ENCODE measurements at places on chromosomes 1 and 21. TPM values are rescaled to one million over a fixed set of nuclear protein-coding genes. Genes with fewer than 3 reads are reported as not detected.

BNIPL gene
- under 0.01 TPM for total RNA-seq

OR2L13 gene
- total RNA-seq, result not detected

MFAP2 gene
- total RNA-seq, result 70.2 TPM

CCDC27 gene
- not detected for total RNA-seq

HAO2 gene
- total RNA-seq, result not detected

PCNX2 gene
- total RNA-seq, result 38.4 TPM

RCSD1 gene
- total RNA-seq, result 0.64 TPM

KAZN gene
- 8.6 TPM for total RNA-seq

PEAR1 gene
- 11.3 TPM for total RNA-seq

SPRTN gene
- total RNA-seq, result 20.6 TPM

HHAT gene
- 15.1 TPM for total RNA-seq

GJA5 gene
- under 0.01 TPM for total RNA-seq

TCEA3 gene
- total RNA-seq, result 11.3 TPM

GNG12 gene
- 201 TPM for total RNA-seq

SYT14 gene
- 3.9 TPM for total RNA-seq

PCP4L1 gene
- not detected for total RNA-seq

CD55 gene
- 29.4 TPM for total RNA-seq

SPATA21 gene
- not detected for total RNA-seq

SARS1 gene
- total RNA-seq, result 235 TPM

ANKRD45 gene
- 0.43 TPM for total RNA-seq

CFHR2 gene
- not detected for total RNA-seq

ANGPTL3 gene
- total RNA-seq, result not detected

ACTN2 gene
- total RNA-seq, result not detected

CFAP141 gene
- not detected for total RNA-seq

TMEM125 gene
- total RNA-seq, result not detected

ZNF669 gene
- 10.0 TPM for total RNA-seq

RGS8 gene
- not detected for total RNA-seq

PLEKHN1 gene
- total RNA-seq, result 1.9 TPM

FCN3 gene
- not detected for total RNA-seq

HPDL gene
- 1.3 TPM for total RNA-seq

RIMS3 gene
- 0.32 TPM for total RNA-seq

BSND gene
- not detected for total RNA-seq

TMEM269 gene
- under 0.01 TPM for total RNA-seq

ARHGAP29 gene
- total RNA-seq, result 50.3 TPM

E2F2 gene
- total RNA-seq, result 2.2 TPM

PTPN22 gene
- 0.86 TPM for total RNA-seq

COL9A2 gene
- total RNA-seq, result 1.3 TPM

ATAD3A gene
- total RNA-seq, result 32.9 TPM

CFAP74 gene
- total RNA-seq, result not detected

CNIH3 gene
- total RNA-seq, result 11.3 TPM

CFHR4 gene
- total RNA-seq, result not detected

TCEANC2 gene
- total RNA-seq, result 1.9 TPM

MRPL55 gene
- 39.3 TPM for total RNA-seq

APCS gene
- not detected for total RNA-seq

ZMYND12 gene
- total RNA-seq, result 0.32 TPM

NPHP4 gene
- total RNA-seq, result 6.5 TPM

SSX2IP gene
- 13.5 TPM for total RNA-seq

ACKR1 gene
- total RNA-seq, result not detected

SHISAL2A gene
- total RNA-seq, result not detected

TMPRSS15 gene
- total RNA-seq, result not detected

RXRG gene
- not detected for total RNA-seq

RIPK4 gene
- total RNA-seq, result not detected

CRP gene
- total RNA-seq, result not detected

PGBD5 gene
- total RNA-seq, result not detected

EXO1 gene
- 12.5 TPM for total RNA-seq

CELA2A gene
- total RNA-seq, result not detected

SETD4 gene
- 16.1 TPM for total RNA-seq

SPRR5 gene
- not detected for total RNA-seq

LCE3D gene
- total RNA-seq, result not detected

Data from fibroblast of villous mesenchyme (primary cell).